Lower lobe of right lung (tissue), 2 donors: ENCODE measurements at places on chromosomes 16 and 17.

DNA sequence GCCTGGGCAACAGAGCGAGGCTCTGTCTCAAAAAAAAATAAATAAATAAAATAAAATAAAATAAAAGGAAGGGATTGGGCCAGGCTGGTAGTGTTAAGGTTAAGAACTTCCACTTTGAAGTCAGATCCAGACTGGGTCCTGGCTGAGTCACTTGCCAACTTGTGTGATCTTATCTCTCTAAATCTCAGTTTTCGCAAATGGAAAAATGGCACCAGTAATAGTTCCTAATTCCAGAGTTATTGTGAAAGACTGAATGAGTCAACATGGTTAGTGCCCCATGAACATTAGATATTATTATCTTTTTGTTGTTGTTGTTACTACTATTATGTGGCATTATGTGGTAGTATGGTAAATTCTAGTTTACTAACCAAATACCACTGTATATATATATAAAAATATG is 188.0 kb upstream of the AXIN2 start:
- DNase-seq = no peak

DNA sequence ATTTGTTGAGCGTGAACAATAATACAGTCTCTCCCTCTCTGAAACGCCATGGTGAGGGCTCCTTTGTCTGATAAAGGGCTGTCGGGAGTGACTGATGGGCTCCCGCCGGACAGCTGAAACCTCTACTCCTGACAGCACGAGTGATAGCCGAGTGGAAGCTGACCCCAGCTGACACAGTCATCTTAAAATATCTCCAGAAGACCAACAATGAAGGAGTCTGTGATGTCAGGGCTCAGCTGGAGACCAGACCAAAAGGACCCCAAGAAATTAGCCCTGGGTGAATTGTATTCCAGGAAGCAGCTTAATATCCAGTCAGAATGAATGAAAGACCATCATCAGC is 22.4 kb downstream of the CCDC182 start:
- no peak for DNase-seq

DNA sequence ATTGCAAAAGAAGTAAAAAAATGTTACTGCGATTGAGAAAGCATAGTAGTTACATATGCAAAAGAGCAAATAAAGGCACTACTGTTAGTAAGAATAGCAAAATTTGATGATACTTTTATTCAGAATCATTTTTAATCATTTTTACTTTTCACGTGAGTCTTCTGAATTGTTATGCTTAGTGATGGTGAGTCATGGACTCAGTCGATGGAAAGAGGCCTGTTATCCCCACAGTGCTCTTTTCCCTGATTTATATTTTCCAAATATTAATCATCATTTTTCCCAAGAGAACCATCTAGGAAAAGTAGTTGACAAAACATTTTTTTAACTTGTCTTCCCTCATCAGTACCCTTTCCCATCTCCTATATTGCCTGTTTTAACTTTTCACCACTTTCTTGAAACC is 181.1 kb downstream of the CHD9 start:
- no peak for DNase-seq

- DNase-seq = no peak
Observed at GRCh38 chr16:52529226-52529625, 17.7 kb downstream of the TOX3 start.

GRCh38 chr17:45404870-45405249 is 27.8 kb downstream of the ARHGAP27 start:
- no peak for DNase-seq

DNA sequence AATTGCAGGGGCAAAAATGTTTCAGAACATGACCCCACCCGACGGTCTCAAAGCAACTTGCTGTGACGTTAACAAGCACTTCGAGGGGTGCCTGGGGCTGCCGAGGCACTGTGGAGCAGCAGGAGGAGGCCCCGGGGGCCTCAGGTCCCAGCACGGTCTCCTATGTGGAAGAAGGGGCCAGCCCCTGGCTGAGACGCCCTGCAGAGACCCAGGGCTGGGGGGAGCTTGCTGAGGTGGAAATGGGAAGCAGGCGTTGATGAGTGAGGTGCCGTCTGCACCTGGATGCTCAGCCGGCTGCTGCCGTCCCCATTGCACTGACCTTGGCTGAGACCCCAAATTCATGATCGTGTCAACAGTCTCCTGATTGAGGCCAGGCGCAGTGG is 46.5 kb downstream of the NT5M start:
- DNase-seq = no peak

DNA sequence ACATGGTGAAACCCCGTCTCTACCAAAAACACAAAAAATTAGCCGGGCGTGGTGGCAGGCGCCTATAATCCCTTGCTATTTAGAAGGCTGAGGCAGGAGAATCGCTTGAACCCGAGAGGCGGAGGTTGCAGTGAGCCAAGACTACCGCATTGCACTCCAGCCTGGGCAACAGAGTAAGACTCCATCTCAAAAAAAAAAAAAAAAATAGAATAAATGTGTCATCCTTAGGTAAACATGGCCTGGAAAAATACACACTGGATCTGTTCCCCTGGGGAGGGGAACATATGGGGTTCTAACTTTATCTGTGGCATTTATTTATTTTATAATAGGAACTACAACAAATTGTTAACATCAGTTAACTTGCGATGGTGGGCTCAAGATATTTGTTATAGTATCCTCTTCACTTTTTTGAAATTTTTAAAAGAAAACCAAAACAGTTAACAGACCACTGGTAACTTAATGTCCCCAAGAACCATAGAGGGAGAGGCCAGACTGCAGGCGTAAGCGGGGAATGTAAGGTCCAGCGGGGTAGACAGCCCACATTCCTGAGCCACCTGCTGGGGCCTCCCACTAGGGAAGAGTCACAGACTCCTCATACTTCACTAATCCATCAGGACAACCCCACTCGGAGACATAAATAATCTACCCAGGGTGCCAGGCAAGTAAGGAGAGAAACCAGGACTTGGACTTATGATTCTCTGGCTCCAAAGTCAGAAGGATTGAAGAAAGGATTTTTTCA is 12.5 kb upstream of the TXNDC11 start:
- no peak for DNase-seq

DNA sequence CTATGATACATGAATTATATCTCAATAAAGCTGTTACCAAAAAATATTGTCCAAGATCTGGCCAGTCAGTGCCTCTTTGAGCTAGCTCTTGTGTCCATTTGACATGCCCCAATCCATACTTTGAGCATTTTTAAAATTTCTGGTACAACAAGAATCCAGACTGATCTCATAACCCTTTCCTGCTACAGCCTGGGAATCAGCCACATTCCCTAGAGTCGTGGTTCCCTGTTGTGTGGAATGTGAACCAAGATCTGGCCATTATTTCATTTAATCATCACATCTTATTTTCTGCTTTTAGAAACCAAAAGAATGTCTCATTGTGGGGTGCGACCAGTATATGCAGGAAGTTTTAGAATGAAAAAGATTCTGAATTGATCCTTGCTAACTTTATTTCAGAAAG is 34.3 kb upstream of the RPRML start:
- no peak for DNase-seq

DNA sequence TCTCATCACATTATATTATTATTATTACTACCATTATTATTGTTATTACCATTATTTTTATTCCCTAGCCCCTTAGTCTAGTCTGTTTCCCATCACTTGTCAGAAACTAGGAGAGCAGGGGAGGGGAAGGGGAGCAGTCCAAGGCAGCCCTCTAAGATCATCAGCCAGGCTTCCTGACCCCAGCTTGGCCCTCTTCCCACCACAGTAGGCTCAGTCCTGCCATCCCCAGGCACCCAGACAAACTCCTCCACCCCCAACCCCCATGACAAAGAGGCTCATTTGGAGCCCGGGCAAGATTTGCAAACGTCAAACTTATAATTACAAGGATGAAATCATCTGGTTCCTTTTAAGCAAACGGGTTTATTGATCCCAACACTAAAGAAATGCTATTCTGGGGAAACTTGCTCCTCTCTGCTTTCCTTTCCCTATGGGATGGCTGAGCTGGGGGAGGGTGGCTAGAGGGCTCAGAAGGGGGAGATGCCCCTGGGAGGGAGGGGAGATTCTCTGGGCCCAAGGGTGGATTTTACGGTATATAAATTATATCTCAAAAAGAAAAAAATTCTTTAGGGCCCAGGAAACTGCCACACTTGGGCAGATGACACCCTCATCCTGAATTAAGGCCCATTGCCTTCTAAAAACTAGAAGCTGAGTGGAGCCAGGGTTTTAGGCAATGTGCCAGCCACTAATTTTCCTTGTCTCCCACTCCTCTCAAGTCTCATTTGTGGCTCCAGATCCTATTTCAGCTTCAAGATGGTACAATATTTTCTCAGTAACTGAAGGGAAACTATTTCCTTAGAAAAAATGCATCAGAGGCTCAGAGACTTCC is 4.4 kb upstream of the CBFB start:
- DNase-seq = no peak

GRCh38 chr16:24991349-24991748 is 23.8 kb downstream of the ARHGAP17 start:
- no peak for DNase-seq

DNA sequence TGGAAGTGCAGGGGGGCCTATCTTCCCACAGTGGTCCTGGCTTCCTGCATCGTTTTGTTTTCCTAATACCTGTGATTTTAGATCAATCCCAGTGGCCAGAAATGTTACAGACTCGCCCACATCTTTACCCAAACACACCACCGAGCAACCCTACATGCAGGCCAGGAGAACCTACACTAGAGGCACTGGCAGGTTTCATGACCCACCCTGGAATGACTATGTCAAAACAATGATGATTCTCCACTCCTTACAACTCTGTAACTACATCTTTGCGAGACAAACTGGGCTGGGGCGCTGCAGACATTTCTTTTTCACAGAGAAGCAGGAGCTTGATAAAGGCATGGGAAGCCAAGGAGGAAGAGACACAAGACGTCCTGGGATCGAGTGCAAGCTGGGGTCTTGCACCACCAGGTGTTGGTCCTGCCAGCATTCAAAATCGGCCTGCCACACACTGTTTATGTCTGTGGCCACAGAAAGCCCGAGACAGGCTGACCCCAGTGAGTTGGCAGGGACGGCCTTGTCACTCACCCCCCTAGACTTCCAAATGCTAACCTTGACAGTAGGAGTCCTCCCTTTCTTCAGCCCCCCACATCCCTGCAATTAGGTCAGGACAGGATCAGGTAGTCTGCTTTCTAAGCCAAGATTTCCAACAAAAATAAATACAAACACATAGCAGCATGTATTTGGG is 32.5 kb downstream of the UBE2O start:
- no peak for DNase-seq

DNA sequence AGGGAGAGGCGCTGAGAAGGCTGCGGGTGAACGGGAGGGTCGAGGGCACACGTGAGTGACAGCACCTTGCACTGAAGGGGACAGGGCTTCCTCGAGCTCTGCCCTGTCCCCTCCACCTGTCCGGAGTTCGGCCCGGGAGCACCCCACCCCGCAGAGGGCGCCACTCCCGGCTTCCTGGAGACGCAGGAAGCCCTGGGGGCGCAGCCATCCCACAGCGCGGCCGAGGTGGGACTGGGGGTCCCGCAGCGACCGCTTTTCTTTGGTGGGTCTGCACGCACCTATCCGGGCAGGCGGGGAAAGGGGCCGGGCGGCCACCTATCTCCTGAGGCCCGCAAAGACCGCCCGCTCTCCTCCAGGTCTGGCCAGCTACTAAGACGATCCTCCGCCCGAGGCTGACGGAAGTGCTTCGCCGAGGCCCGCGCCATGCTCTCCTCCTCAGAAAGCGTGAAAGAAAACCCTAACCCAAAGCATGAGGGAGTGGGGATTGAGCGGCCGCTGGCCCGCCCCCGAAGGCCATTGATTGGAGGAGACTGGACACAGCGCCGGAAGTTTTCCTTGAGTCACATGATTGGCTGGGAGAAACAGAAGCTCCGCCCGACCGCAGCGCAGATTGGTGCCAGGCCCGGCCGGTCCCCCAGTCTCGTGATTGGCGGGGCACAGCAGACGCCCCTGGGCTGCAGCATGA is 34.4 kb downstream of the DDX19A start:
- DNase-seq = peak; percentile 97

- DNase-seq = no peak
Observed at GRCh38 chr17:57329380-57330214, 73.3 kb downstream of the MSI2 start.

GRCh38 chr17:82961366-82962162 is 117.8 kb upstream of the METRNL start:
- DNase-seq = no peak

- no peak for DNase-seq
Observed at GRCh38 chr16:972316-973002, 1.7 kb upstream of the LMF1 start.

DNA sequence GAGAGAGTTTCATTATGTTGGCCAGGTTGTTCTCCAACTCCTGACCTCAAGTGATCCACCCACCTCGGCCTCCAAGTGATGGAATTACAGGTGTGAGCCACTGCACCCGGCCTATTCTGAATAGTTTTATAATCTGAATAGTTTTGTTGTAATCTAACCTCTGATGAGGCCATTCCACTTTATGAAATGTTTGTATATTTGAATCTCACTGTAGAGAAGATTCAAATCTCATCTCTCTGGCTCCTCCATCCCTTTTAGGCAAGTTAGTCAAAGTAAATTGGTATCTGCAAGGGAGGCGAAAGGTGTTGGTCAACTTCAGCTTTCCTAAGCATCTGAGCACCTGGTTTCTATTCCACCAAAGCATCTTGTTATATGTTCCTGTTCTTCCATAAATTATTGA is 131.2 kb downstream of the BRIP1 start:
- no peak for DNase-seq

GRCh38 chr17:61306003-61306402 is 93.6 kb upstream of the TBX2 start:
- no peak for DNase-seq

DNA sequence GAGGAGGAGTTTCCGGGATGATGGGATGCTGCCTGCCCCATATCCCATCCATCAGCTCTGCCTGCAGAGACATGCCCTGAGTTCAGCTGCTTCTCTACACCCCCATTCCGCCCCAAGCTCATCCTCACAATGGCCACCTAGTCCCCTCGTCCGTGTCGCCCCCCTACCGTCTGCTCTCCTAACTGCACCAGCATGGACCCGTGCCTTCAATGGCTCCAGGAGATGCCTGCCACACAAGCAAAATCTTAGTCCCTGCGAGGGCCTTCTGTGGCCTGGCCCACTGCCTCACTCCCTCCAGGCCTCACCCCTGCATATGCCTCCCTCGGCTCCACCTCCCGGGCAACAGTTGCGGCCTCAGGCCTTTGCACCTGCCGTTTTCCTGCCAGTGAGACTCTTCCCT is 1.8 kb upstream of the TELO2 start:
- DNase-seq = no peak

- DNase-seq = no peak
Observed at GRCh38 chr16:71746442-71747046, 22.0 kb upstream of the PHLPP2 start.
